ENCODE measurements at places on chromosomes 12 and 14.

DNA sequence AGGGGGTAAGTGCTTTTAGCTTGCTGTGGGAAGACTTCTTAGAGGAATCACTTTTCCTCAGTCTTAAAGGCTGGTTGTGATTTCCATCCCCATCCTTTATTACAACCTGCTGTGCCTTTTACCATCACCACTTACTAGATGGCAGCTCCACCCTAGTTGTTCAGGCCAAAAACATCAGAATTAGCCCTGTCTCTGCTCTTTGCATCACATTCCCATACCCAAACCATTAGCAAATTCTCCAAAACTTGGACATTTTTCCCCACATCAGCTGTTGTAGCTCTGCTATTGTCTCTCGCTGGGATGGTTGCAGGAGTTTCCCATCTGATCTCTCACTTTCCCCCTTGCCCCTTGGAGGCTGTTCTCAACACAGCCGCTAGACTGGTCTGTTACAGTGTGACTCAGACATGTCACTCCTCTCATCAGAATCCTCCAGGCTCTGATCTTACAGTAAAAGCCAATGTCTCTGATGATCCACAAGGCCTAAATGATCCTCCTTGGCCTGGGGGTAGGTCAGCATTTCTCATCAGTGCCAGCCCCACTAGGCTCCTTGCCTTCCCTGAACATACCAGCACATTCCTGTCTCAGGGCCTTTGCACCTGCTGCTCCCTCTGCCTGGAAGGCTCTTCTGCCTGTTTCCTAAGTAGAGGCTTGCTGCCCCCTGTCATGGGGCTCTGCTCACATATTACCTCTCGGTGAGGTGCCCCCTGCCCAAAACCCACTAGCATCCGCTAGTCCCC is 102.5 kb downstream of the BEGAIN start:
- no peak for DNase-seq

GRCh38 chr14:71488703-71489191 is 443.5 kb upstream of the RGS6 start:
- DNase-seq, result no peak

- DNase-seq, result no peak
Measured at GRCh38 chr12:27964123-27964522, 8.4 kb downstream of the PTHLH start.

DNA sequence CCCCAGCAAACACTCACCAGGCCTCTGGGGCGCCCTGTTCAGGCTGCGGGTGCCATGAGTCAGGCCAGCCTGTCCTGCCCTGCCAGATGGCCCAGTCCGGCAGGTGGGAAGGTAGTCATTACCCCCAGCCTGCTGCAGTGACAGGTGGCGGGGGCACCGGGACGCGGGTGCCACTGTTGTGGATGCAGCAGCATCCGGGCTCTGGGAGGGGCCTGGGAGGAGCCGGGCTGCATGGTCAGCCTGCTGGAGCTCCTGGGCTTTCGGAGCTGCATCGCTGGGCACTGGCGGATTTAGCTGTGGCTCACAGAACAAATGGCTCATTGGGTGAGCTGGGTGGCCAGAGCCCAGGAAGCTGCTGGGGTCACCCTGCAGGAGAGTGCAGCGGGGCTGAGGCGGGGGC is 13.5 kb downstream of the CEP170B start:
- DNase-seq, result no peak

- DNase-seq, result no peak
Measured at GRCh38 chr12:46788072-46788887, 37.5 kb downstream of the SLC38A4 start.

GRCh38 chr12:76901628-76902380 is 23.0 kb upstream of the CSRP2 start:
- no peak for DNase-seq

DNA sequence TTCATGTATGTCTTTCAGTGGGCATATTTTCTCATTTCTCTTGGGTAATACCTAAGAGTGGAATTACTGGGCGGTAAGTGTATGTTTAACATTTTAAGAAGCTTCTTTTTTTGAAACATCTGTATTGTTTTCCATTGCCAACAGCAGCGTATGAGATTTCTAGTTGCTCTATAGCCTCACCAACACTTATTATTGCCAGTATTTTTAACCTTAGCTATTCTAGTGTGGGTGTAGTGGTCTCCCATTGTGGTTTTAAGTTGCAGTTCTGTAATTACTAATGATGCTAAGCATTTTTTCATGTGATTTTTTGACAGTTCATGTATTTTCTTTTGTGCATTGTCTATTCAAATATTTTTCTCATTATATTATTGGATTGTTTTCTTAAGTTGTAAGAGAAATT is 101.9 kb upstream of the EEA1 start:
- no peak for DNase-seq

DNA sequence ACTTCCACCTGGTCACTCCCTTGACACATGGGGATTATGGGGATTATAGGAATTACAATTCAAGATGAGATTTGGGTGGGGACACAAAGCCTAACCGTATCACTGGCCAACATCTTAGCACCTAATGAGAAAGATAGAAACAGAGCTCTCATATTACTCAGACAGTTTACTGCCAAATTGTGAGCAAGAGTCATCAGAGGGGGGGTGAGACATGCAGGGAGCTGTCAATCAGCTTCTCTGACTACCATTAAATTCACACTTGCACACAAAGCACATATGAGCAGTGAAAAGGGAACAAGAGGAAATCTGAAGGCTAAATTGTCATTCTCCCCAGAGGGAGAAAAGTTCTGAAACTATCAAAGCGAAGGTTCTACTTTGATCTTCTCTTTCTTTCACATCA is 78.1 kb upstream of the GRIN2B start:
- DNase-seq, result no peak

DNA sequence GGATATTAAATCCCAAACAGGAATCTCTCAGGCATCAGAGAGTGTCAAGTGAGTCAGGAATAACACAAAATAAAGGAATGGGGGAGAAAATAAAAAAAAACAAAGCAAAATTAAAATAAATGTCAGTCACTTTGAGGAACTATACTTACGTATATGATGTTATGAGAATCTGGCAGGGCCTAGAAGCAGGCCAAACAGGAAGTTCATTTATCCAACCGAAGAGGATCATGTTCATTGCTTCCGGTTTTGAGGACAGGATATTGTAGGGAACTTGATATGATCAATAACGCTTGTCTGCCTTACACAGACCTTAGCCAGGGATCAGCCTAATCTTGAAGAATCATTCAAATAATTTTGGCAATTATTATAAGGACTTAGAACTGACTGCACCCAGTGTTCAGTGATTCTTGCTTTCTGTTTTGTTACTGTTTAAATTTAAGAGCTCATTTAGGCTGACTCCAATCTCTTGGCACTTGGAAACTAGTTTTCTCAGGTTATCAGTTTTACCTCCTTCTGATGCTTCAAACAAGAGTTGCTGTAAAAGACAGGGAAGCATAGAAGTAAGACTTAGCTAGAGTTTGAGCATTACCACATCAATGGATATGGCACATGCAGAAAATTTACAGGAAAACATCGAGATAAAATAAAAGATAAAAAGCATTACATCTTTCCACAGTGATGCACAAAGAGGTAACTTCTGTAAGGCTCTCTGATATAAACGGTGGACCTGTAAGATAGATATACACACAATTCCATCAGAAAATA is 53.4 kb downstream of the ZFC3H1 start:
- DNase-seq, result no peak

DNA sequence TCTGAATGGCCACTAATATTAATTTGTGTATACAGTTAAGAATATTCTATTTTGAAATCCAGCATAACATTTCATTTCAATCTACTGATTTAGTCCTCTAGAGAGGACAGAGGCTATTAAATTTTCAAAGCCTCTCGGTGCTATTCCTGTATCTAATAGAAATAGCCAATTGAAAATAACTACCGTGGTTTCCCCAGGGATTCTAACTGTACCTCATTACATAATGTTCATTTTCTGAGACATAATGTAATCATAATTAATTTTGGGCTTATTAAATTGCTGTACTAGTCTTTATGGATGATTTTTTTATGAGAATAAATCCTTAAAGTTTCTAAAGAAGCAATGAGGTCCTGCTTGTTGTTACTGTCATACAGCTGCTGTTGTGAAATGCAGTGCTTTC is 38.6 kb upstream of the ACSS3 start:
- no peak for DNase-seq

GRCh38 chr12:132308853-132309595 is 20.4 kb downstream of the GALNT9 start:
- no peak for DNase-seq

GRCh38 chr14:78302841-78303240 is 132.7 kb downstream of the NRXN3 start:
- DNase-seq, result no peak

GRCh38 chr12:57896434-57897201 is 44.7 kb upstream of the ATP23 start:
- no peak for DNase-seq

DNA sequence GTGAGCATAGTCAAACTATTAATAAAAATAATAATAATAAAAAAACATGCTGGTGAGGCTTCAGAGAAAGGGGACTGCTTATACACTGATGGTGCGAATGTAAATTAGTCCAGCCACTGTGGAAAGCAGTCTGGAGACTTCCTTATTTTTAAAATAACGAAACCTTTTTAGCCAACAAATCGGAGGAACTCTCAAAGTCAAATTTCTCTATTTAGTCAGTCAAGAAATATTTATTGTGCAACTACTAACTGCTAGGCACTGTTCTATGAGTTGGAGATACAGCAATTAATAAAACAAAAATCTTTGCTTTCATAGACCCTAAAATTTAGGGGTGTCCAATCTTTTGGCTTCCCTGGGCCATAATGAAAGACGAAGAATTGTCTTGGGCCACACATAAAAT is 10.8 kb downstream of the TAOK3 start:
- DNase-seq, result no peak

DNA sequence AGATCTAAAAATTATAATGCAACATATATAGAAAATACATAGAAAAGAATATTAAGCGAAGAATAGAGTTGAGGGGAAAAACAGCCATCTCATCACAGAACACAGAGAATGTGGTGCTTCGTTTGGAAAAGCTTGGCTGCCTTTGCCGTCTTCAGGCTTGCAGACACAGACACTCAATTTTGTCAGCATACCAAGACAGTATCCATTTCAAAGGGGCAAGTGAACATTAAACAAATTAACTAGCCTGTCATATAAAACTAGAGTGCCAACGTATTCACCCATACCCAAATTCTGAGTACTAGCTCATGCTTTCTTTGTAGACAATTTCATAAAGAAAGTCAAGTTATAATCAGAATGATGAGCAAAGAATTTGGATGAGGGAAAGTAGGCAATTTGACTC is 40.5 kb downstream of the DMAC2L start:
- no peak for DNase-seq

GRCh38 chr14:64934338-64934929 is 8.1 kb downstream of the GPX2 start:
- DNase-seq, result no peak

- no peak for DNase-seq
Measured at GRCh38 chr12:75208856-75209811, 505 bp downstream of the KCNC2 start.

- no peak for DNase-seq
Measured at GRCh38 chr14:25121337-25122129, 71.6 kb upstream of the STXBP6 start.

- DNase-seq, result no peak
Measured at GRCh38 chr14:74510959-74511409, 17.4 kb downstream of the ISCA2 start.

- no peak for DNase-seq
Measured at GRCh38 chr14:40240245-40240859, 808.1 kb upstream of the FBXO33 start.

GRCh38 chr12:92938638-92939037 is 9.5 kb upstream of the EEA1 start:
- DNase-seq, result no peak

- DNase-seq, result no peak
Measured at GRCh38 chr14:28762303-28762954, 4.2 kb upstream of the FOXG1 start.

DNA sequence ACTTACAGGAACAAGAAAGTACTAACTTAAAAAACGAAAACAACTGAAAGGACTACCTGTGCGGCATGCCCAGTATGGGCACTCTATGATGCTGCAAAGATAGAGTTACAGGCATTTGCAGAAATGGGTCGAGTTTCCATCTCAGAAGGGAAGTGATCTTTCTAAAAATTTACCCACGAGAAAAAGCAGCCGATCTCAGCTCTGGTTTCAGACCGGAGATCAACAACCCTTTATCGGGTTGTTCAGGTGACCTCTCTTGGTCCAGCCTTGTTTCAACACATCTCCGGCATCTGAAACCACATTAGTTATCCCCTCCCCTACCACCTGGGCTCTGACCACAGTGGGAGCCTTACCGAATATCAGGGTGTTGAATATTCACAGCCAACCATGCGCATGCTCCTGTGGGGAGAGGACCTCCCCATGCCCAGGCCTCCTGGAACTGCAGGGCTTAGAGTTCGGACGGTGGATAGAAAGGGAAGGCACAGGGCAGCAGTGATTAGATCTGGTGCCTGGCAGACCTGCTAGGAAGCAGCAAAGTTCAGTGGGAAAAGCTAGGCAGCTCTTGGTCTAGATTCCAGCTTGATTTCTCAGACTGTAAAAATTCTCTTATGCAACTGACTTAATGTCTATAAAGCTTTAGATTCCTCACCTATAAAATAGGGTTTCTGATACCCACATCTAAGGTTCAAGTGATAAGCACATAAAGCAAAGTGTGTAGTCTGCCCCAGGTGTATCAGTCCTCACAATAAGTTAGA is 906.0 kb downstream of the VRK1 start:
- DNase-seq, result no peak

DNA sequence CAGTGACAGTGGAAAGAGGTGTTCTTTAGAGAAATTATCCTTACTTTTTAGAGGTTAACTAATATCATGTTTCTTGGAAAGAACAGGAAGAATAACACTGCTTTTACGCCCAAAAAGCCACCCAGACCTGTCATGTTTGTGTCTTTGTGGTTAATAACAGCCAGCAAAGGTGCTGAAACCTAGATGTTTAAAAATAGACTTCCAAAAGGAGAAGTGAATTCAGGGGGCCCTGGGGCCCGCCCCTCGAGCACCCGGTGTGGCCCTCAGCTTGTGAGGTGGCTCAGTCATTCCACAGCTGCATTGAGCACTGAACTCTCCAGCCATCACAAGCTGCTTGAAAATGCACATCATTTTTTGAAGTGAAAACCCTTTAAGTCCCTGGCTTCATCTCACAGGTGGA is 20.8 kb upstream of the AMN start:
- DNase-seq, result no peak

DNA sequence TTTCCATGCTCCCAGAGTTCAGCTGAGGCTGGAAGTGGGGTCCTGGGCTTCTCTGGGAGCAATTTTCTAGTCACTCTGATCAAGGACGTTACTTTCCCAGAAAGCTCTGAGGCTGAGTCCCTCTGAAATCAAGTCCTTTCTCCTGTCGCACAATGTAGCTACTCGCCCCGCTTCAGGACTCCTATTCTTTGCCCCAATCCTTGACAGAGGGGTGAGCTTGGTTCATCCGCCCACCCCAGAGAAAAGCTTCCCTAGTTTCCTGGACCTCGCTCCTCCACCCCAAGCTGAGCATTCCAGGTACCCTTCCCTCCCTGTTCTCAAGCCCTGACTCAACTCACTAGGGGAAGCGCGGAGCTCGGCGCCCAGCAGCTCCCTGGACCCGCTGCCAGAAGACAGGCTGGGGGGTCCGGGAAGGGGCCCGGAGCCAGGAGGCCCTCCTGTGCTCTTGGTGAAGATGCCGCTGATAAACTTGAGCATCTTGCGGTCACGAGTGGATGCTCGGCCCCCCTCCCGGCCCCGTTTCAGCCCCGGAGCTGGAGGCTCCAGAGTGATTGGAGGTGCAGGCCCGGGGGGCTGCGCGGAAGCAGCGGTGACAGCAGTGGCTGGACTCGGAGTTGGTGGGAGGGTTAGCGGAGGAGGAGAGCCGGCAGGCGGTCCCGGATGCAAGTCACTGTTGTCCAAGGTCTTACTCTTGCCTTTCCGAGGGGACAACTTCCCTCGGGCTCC is 1.6 kb downstream of the AGAP2 start:
- no peak for DNase-seq

Data from stimulated activated CD4-positive, alpha-beta T cell treated with anti-CD3 and anti-CD28 coated beads, Interleukin-12 subunit alpha, Interleukin-12 subunit beta, amount 100 ng/mL, for 48 hours (primary cell).